A172 (cell line): ENCODE measurements at places on chromosomes 6 and 20. TPM values are rescaled to one million over a fixed set of nuclear protein-coding genes. Genes with fewer than 3 reads are reported as not detected.

NKX2-4 gene
- total RNA-seq = not detected in 2 replicates

RXRB gene
- total RNA-seq = 14.1 and 20.4 TPM in 2 replicates

KCNK16 gene
- not detected in 2 replicates for total RNA-seq

CALHM6 gene
- not detected in 2 replicates for total RNA-seq

C20orf141 gene
- total RNA-seq = not detected in 2 replicates

COL19A1 gene
- not detected in 2 replicates for total RNA-seq

TTK gene
- total RNA-seq = 63.1 and 137 TPM in 2 replicates

ECT2L gene
- total RNA-seq = not detected in 2 replicates

GATA5 gene
- 4.7 and 5.5 TPM in 2 replicates for total RNA-seq

DNA sequence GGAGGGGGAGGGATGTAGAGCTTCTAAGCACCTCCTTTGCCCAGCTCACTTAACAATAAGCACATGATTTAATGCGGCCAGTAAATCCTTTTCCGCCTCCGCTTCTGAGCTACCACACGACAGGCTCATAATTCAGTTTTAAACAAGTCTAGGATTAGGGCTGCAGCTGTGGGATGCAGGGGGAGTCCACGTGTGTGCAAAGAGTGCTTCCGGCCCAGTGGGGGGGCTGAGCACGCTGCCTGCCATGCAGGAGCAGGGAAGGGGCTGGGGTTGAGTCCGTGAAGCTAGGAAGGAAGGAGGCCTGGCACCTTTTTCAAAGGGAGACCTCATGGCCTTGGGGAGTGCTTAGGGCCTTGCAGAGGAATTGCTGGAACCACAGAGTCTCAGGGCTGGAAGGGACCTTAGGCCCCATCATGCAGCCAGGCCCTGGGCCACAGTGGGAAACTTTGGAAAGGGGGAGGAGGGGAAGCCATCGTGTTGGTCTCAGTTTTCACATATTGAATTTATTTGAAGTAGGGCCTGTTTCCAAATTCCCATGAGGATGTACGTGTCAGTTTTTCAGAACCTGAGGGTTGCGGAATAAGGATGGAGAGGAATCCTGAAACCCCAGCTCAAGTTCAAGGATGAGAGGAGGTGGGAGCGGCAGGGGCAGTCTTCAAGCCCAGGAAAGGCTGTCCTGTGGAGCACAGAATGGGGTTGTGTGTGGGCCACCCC lies 96.1 kb downstream of the VEGFA start:
- DNase-seq = no peak

GRCh38 chr6:149903938-149904611 lies 6.2 kb upstream of the RAET1E start:
- DNase-seq = no peak

GRCh38 chr20:63567386-63568169 lies 6.5 kb downstream of the HELZ2 start:
- DNase-seq = peak; percentile 35

GRCh38 chr6:45256697-45257695 lies 71.1 kb upstream of the RUNX2 start:
- DNase-seq = no peak

GRCh38 chr6:5300206-5300764 lies 39.0 kb downstream of the FARS2 start:
- no peak for DNase-seq

GRCh38 chr6:113920663-113921267 lies 50.2 kb downstream of the HDAC2 start:
- DNase-seq = no peak

GRCh38 chr6:36180126-36180525 lies 16.4 kb upstream of the BRPF3 start:
- no peak for DNase-seq

GRCh38 chr6:122818866-122819265 lies 29.8 kb downstream of the SMPDL3A start:
- DNase-seq = no peak

DNA sequence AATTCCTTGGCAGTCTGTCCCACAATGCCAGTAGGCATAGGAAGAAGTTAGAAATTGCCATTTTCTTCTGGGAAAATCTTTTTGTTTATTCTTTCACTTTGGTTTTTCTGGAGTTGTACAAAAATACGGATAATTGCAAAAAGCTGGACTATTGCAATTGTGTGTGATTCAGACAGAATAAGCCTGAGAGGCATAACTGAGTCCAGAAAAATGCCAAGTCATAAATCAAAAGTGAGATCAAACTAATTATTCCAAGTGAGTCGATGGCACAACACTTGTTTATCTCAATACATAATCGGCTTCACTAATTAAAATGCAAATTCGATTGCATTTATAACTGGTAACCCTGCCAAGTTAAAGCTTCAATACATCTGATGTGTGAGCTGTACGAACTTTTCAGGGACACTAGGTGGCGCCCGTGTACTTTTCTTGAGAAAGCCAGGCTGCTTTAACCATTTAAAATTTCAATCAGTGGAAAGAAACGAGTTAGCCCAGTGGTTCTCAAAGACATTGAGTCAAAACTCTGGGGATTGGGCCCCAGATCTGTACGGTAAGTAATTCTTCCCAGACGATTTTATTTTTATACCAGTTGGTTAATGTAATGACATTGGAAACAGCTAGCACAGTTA lies 102.6 kb downstream of the LAMP5 start:
- peak; percentile 56 for DNase-seq

DNA sequence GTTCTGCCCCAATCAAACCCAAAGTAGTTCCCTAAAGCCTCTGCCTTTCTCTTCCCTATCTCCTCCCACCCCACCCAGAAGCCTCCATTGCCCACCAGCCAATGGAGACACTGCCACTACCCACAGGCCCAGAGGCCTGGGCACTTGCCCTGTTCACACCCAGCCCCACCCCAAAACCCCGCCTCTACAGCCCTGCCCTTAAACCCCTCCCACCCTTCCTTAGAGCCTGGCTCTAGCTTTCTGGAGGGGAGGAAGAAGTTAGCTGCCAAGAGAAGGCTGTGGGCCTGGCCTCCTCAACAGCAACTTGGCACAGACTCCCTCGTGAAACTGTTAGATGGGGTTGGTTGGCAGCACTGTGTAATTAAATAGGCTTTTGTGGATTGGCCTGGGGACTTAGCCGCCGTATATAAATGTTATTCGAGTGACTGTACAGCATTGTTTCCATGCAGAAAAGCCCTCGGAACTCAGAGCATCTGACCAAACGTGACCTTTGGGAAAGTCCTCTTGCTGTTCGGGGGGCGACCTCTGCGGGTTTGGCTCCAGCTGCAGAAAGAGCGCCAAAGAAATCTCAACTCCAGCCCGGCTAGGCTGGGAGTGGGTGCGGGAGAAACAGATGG lies 31.4 kb downstream of the COL11A2 start:
- peak; percentile 93 for DNase-seq

GRCh38 chr20:20406306-20406705 lies 38.4 kb downstream of the INSM1 start:
- DNase-seq = no peak

DNA sequence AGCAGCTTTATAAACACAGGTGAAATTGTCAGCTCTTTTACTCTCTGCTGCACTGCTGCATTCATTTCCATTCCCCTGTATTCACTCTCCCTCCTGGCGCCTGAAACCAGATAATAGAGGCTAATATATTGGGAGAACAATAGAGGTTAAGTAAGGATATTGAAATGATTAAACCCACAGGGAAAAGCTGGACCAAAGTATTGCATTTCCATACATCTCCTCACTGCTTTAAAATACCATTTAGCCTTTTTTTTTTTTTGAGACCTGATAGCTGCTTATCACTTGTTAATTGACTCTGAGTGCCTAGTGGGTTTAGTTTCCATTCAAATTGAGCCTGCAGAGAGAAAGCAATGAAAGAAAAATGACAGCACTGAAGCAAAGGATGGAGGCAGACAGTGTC lies 540.5 kb upstream of the IMPG1 start:
- no peak for DNase-seq

DNA sequence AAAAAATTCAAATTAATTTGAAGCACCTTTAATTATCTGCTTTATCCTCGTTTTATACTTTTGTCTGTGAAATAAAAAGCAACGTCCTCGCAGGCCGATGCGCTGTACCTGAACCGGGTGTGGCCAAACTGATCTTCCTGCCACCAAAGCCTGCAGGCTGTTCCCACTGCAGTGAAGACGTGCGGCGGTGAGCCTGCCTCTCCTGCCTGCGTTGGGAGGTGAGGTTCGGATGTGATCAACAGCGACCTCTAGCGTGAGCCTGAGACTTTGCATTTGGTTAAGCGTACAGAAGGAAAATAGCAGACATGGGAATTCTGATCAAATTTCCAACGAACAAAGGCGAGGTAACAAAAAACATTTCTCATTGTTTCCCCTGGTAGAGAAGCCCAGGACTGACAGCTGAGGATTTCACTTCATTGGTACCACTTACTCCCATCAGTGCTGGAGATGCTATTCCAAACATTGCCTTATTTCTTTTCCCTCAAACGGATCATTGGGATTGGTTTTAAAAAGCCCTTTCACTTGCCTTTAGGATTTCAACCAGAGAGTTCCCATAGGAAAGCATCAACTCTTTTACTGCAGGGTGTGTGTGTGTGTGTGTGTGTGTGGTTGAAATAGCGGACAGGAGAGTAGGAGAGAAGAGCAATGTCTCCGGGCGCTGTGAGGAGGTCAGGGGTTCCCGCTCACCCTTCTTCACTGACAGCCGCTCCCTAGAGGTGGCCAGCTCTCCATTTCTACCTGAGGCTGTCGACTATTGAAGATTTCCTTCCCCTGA lies 56.6 kb upstream of the CCN6 start:
- peak; percentile 65 for DNase-seq

GRCh38 chr6:43506667-43507471 lies 3.3 kb downstream of the LRRC73 start:
- peak; percentile 71 for DNase-seq

GRCh38 chr20:44064501-44065400 lies 122.2 kb downstream of the JPH2 start:
- no peak for DNase-seq

DNA sequence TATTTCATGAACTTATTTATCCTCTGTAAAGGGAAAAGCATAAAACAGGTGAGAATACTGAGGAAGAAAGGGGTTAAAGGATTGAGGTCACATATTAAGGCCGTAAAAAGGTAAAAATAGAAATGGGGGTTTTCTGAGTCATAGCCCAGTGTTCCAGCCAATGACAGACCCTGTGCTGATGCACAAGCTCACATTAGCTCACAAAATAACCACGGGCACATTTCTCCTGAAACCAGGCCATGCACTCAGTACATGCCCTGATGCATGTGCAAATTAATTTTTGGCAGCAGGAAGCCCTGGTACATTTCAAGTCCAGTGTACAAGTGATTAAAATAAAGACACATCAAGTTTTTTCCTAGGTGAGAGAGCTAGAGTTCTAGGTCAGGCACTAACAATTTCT lies 194.4 kb downstream of the TMEM200A start:
- DNase-seq = peak; percentile 9

- no peak for DNase-seq
Observed at GRCh38 chr6:82083646-82084045, 163.9 kb downstream of the IBTK start.

DNA sequence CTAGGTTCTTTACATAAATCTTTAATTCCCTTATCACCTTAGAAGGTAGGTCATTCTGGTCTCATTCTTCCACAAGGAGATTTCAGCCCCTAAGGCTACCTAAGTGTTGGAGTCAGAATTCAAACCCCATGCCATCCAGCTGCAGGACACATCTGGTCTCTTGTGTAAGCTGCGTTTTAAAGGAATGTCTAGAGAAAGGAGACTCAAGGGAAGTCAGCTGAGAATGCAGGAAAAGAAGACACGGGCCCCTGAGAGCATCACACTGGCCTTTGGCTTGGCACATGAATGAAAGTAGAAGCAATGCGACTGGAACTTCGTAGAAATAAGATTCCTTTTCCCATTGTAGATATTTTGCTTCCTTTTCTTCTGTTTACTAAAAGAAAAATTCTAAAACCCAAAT lies 76.7 kb upstream of the SYNJ2 start:
- DNase-seq = no peak

DNA sequence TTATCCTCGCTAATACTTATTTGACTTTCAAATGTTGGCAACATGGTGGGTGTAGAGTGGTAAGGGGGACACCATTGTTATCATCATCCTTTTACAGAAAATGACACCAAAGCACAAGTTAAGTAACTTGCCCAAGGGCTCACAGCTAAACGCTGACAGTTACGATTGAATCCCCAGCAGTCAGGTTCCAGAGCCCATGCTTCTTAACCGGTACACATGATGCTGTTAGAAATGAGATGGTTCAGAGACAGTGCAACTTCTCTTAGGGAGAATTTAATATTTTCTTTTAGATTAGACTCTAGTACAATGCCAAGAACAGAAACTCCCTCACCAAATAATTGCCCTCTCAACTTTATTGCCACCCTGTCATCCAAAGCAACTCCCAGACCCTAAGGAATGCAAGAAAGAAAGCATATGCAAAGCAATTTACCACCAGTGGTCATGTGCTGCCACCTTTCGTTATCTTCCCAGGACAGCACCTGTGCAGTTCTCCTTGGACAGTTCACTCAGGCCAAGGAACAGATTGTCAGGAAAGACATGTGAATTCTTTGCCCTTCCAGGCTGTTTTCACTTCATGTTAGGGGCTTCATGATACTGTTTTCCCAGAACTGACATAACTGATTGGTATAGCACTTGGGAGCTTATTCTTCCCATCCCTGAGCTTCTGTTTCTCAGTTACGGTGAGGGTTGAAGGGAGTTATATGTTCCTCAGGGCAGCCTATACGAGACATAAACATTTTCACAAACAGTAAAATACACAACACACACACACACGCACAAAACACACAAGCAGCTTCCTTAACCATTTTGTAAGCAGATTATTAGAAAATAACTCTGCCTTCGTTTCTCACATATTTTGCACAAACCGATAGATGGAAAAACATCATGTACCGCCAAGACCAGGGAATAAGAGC lies 5.1 kb downstream of the HLA-DMA start:
- DNase-seq = peak; percentile 33

DNA sequence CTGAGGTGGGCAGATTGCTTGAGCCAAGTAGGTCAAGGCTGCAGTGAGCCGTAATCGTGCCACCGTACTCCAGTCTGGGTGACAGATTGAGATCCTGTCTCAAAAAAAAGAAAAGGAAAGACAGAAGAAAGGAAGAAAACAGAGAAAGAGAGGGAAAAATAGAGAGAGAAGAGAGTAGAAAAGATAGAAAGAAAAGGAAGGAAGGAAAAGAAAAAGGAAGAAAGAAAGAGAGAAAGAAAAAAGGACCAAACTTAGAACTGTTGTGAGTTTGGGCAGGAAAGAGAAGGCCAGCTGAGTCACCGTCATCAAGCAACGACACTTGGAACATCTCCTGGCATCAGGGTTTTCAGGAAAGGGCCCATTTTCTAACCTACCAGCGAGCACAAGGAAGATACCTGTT lies 96.0 kb upstream of the AKAP12 start:
- no peak for DNase-seq

DNA sequence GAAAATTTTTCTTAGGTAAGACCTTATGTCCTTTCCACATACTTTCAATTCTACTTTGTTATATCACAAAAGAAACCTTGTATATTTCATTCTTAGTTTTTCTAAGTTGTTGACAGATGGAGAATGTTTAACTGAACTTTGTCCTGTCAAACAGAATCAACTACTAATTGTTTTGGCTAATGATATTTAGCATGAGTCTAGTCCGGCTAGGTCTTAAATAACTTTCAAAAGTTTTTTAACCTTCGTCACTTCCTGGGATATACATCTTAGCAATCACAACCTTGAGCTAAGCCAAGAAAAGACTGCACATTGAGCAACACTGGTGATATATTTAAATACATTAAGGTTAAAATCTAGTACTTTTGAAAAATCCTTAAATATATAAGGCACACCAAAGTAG lies 62.9 kb upstream of the RUNX2 start:
- no peak for DNase-seq

GRCh38 chr6:3258201-3258600 lies 546 bp upstream of the PSMG4 start:
- no peak for DNase-seq

- peak; percentile 19 for DNase-seq
Observed at GRCh38 chr6:108557494-108558371, 3.0 kb upstream of the FOXO3 start.
